Left lobe of liver (tissue), 2 donors: ENCODE measurements at places on chromosomes 2 and 18.

DNA sequence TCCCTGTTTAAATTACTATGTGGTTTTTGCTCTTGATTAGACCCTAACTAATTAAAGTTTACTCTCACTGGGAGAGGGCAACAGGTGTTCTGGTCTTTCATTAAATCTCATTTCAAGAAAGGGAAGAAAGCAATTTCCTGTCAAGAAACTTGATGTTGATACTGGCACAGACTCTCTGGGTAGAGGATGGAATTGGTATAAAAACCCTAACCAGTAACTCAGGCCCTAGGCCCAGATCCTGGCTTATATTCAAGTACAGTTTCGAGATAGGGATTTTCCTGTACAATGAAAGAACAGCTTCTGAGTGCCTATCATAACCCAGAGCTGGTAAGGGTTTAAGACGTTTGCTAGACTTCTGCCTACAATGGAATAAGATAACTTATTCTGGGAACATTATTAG, 61.6 kb upstream of the ACYP2 start:
- no peak for DNase-seq

GRCh38 chr2:157220502-157220901, 37.0 kb upstream of the GALNT5 start:
- DNase-seq, result no peak

DNA sequence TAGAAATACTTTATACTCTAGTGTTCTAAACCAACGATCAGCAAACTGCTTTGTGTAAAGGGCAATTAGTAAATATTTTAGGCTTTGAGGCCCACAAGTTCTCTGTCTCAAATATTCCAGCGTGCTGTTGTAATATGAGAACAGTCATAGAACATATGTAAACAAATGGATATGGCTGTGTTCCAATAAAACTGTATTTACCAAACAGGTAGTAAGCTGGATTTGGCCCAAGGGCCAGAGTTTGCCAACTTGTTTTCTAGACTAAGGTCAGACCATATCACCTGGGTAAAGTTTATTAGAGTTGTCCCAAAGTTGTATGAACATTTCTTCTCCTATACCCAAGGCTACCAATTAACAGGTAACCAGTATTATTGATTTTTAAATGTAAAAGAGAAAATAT, 303.2 kb upstream of the MC4R start:
- no peak for DNase-seq

DNA sequence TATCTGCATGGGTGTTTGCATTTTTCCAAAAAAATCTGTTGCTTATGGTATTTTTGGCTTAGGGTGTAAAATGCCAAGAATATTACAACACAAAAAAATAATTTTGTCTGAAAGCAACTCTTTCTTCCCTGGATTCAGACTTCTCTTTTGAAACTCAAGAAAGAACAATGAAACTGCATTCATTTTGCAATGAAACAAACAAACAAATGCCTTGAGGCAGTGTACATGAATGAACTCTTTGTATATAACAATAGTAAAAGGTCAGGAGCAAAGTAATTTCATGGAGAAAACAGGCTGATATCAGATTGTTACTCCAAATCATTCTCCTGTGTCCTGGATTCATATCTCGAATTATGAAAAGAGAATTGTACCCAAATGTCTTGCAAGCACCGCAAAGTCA, 301.6 kb upstream of the CDH20 start:
- no peak for DNase-seq

- no peak for DNase-seq
Measured at GRCh38 chr2:5467178-5467905, 224.8 kb upstream of the SOX11 start.

- no peak for DNase-seq
Measured at GRCh38 chr18:68721681-68722583, 7.0 kb upstream of the TMX3 start.

- no peak for DNase-seq
Measured at GRCh38 chr2:210094787-210095186, 76.4 kb downstream of the KANSL1L start.

DNA sequence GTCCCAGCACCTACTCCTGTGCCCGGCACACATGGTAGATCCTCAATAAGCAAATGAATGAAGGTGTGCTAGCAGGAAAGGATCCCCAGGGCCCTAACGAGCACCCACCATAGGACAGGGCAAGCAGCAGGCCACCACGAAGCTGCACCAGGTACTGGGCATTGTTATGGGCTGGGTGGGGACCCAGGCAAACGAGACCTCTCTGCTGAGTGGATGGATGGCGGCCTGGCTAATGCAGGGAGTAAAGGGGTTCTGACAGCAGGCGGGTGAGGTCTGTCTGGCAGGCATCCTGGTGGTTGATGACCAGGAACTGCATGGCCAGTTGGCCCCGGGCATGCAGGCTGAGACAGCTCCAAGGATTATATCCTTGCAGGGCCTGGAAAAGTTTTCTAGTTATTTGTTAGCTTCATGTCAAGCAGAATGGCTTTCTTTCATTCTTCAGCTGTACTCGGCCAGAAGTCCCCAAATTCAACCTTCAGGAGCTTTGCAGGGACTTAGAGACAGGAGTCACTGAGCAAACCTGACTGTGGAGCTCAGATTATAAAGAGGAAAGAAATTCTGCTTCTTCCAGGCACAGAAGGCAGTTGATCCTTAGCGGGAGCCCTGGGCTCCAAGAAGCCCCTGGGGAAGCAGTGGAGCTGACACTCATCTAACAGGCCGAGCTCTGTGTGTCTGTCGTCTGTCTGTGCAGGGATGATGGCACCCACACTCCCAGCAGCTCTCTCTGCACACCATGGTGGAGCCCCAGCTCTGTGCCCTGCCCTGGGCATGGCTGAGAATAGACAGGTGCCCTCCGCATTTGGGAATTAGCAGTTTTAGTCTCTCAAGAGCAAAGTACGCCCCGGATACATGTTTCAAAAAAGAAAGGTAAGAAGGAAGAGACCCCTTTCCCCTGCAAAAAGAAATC, 51.2 kb downstream of the SDC1 start:
- DNase-seq, result peak; percentile 58

DNA sequence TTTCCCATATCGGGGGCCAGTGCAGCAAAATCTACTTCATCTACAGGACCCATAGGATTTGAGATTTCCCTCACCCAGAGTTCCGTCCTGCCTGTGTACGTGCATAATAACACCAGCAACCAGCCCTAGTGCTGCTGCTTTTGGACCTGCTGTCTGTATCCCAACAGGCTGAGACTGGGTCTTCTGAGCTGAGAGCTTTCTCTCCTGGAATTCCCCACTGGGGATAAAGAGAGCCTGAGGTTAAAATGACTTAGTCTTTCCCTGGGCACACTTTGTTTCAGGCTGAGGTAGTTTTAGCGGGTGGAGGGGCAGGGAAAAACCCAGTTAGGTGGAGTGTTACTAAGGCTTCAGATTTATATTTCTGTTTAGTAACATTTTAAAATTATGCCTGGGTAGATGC, 62.5 kb downstream of the SERTAD2 start:
- DNase-seq, result no peak

- no peak for DNase-seq
Measured at GRCh38 chr2:98569197-98569793, 39.0 kb downstream of the COA5 start.

- no peak for DNase-seq
Measured at GRCh38 chr2:80496775-80497174, 192.2 kb upstream of the LRRTM1 start.

DNA sequence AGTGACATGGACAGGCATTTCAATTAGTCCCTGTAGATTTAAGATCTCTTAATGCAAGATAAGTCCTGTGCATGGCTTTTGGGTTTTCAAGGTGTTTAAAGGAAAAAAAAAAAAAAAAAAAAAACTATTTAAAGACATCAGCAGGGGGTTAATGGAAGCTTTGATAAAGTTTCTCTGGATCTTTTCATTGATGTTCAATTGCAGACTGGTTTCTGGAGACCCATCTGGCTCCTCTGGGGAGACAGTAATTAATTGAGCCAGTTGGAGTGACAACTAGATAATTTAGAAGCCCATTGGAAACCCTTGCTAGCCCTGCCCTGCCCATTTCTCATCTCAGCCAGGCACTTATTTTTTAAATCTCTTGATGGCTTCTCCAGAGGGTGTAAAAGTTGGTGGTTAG, 98.7 kb downstream of the EPHA4 start:
- DNase-seq, result no peak
